ENCODE measurements at places on chromosomes 2 and 18. TPM values are rescaled to one million over a fixed set of nuclear protein-coding genes. Genes with fewer than 3 reads are reported as not detected.

TSGA10 gene
- polyA plus RNA-seq: 20.1 TPM

FNDC4 gene
- polyA plus RNA-seq: 0.33 TPM

DNA sequence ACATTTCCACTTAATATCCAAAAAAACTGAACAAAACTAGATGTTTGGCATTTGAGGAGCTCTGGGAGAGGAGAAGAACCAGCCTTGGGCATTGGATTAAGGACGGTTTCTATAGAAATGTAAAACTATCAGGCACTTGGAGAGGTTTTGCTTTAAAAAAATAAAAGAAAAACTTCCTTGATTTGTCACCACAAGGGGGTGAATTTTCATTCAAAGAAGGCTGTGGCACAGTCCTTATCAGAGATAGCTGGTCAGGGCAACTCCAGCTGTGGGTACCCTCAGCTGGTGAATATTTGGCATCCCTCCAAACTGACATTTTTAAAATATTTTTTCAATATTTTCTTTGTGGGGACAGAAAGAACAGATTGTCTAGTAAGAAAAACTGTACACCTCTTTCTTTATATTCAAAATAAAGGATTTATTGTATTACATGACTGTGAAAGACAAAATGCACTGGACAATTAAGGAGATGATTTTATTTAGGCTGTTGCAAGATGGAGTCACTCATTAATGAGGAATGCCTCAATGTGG lies 46.1 kb upstream of the TBC1D8 start:
- no peak for DNase-seq
- no peaks in the 10 kb centered on the region for H3K4me1 ChIP-seq
- no peaks in the 10 kb centered on the region for H3K36me3 ChIP-seq
- H3K4me3 ChIP-seq: no peak overlapping the region
- no peaks in the 10 kb centered on the region for H3K27me3 ChIP-seq

GRCh38 chr2:201401815-201402214 lies 44.7 kb upstream of the FLACC1 start:
- H3K27me3 ChIP-seq: no peaks in the 10 kb centered on the region
- no peak for DNase-seq
- peaks cover 11% of the 10 kb centered on the region for H3K36me3 ChIP-seq

DNA sequence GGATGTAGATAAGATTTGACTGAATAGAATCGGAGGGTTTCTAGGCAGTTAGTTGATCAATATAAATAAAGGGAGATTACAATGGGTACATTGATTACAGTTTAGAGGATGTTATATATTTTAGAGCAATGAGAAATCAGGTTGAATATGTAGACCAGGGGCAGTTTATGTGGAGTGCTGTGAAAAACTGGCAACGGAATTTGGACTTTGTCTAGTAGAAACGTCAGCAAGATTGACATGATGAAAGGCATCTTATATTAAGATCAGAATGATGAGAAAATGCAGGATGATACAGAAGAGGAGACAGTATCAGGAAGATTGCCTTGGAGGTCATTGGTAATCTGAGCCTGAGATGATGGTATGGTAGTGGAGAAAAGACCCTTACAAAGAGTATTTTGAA lies 39.9 kb downstream of the RAB10 start:
- peaks cover 38% of the 10 kb centered on the region for H3K4me1 ChIP-seq
- H3K36me3 ChIP-seq: no peaks in the 10 kb centered on the region
- H3K27me3 ChIP-seq: no peaks in the 10 kb centered on the region
- no peak overlapping the region for H3K27ac ChIP-seq
- no peak for DNase-seq

DNA sequence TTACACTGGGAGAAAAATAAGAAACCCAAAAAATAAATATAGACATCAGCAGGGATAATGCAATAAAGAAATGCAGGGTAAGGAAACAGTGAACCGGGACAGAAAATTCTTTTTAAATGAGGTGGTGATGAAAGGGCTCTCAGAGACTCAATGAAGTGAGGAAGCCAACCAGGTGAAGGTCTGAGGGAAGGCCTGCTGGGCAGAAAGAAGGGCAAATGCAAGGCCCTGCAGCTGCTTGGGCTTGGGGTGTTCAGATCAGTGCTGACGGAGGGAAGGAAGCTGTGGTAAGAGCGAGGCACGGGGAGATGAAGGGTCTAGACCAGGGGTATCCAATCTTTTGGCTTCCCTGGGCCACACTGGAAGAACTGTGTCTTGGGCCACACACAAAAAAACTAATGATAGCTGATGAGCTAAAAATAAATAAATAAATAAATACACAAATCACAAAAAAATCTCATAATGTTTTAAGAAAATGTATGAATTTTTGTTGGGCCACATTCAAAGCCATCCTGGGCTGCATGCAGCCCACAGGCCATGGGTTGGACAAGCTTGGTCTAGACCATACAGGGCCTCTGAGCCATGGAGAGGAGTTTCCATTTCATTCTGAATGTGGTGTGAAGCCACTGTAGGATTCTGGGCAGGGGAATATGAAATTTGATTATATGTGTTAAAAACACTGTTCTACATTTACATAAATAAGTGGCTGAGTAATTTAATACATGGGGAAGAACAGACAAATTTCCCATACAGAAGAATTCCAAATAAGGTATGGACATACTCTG lies 96.3 kb upstream of the DNMT3A start:
- H3K4me3 ChIP-seq: no peak overlapping the region
- no peaks in the 10 kb centered on the region for H3K4me1 ChIP-seq
- H3K36me3 ChIP-seq: no peaks in the 10 kb centered on the region

All from naive B cell (primary cell).